ENCODE measurements at places on chromosomes 5 and 9.
A peak's percentile ranks its signal among the peaks of the same experiment; 100 is the strongest.

DNA sequence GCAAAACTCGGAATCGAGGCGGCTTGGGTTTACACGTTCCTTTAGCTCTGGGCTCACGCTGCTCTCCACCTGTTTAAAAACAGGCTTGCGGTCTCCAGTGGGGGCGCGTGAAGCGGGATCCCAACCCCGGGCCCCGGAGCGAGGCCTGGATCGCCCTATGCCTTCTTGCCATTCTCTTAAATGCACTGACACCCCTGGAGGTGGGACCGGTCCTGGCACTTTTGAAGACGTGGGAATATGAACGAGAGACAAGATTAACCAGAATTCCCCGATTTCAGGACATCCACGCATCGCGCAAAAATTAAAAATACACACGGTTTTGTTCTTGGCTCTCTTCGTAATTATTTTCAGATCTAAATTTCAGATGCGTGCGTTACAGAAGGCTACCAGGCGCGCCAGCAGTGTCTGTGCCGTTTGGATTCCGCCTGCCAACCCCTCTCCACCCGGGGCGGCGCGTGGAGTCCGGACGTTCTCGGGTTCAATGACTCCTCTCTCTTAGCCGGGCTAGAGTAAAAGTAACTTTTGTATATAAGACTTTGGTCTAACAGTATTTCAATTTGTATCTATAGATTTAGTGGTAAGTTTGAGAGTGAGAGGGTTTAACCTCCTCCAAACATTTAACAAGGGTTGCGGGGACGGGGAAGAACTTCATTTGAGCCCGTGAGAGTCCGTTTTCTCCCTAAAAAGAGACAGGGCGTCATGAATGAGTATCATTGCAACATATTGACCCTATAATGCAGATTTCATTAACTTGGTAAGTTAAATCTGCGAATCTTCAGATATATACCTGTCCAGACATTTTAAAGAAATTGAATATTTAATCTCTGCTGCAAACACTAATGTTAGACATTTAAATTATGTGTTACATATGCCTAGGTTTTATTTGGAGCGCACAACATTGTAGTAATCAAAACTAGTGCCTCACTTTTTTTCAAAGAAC is 3.8 kb downstream of the FOXD1 start:
- DNase-seq, result no peak

DNA sequence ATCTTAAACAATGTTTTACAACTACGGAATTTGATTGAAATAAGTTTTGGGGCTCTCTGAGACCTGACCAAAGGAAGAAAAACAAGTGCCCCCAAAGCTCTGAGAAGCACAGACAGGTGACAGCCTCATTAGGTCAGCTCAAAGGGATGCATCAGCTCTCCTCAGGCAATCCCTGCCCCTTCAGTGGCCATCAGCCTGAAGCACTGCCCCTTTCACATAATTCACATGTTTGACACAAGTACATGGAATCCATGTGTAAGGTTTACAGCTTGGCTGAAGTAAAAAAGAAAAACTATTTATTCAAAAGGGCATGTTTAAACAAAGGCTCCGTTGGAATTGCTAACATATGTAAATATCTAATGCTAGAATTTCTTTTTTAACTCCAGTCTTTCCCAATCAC is 56.3 kb downstream of the TSSK1B start:
- DNase-seq, result no peak

- no peak for DNase-seq
Measured at GRCh38 chr9:17453751-17454150, 125.1 kb upstream of the SH3GL2 start.

- DNase-seq, result no peak
Measured at GRCh38 chr5:38417658-38418017, 138.8 kb downstream of the LIFR start.

DNA sequence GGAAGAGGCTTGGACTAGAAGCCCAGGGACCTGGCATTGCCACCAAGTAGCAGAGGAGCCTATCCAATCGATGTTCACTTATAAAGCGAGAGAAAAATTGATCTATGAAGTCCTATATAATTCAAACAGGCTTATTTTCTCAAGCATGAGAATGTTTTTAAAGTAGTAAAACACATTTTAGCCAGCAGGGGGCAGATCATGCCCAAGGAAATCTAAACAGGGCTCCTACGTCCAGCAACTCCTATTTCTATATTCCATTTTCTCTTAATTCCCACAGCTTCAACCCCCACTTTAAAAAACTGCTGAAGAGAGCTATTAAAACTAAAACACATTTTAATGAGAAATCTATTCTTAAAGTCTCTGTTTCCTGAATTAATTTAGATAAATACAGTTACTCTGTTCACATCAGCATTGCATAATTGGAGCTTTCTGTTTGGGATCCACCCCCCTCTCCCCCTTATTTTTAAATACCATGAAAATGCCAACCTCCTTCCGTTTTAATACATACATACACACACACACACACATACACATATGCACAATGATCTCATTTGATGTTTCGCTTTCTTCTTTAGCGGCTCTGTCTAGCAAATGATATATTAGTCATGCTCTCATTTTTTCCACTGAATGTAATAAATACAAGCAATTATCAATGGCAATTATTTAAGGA is 144.9 kb downstream of the MYO10 start:
- DNase-seq, result peak; percentile 57

DNA sequence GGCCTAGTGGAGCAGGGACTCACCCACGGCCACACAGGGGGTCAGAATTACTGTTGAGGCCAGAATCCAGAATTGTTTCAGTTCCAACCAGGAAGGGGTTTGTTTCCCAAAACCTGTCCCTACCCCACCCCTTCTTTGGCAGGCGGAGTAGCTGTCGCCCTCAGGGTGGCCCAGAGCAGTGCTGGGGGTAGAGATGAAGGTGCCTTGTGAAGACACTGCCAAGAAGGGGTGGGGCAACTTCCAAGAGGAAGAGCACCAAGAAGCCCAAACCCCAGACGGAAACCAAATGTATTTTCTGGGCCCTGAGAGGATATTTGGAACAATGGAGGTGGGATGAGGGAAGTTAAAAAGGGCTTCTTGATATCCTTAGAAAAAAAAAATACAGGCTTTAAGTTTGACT is 11.4 kb upstream of the NDST1 start:
- no peak for DNase-seq

All from HS-5 (cell line).